ENCODE measurements at places on chromosomes 7 and 10.

GRCh38 chr7:45196374-45196773, 38.8 kb downstream of the RAMP3 start:
- DNase-seq: peak; percentile 41

DNA sequence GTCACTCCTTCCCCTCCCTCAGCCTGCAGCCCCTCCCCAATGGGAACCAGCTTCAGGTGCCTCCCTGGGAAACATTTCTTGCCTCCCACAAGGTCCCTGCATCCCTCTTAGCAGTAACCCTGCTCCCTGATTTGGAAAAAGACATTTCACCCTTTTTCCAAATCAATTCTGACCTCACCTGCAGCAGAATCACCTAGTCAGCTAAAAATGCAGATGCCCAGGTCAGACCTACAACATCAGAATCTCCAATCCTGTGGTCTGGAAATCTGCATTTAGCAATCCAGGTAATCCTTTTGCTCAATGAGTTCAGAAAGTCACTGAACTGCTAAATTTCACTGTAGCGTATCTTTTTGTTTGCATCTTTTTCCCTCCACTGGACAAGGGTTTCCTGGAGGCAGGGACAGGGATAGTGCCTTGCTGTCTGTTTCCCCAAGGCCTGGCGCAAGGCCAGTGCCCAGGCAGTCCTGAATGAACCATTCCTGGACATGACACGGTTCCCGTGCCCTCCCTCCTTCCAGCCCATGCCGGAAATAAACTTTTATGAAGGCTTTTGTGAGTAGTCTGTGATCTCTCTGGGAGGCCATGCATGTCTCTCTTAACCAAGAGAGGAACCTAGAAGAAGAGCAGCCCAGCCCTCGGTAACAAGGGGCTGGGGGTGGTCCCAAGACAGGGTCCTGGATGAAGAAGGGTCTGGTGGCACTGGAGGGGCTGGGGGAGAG, 44.0 kb downstream of the COL13A1 start:
- DNase-seq: no peak

DNA sequence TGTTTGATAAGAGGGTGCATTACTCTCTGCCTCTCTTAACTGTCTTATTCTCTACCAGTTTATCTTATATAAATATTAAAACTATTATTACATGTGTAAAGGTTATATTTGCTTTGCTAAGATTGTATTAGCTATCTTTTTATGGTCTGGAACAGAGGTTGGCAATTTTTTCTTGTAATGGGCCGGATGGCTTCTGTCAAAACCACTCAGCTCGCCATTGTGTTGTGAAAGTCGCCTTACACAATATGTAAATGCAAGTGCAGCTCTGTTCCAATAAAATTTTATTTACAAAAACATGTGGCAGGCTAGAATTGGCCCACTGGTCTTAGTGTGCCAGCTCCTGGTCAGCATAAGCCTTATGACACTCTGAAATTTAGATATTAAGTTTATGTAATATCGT, 185.8 kb downstream of the SDK1 start:
- no peak for DNase-seq

- DNase-seq: no peak
Observed at GRCh38 chr10:103658049-103658577, 164.6 kb downstream of the NEURL1 start.

GRCh38 chr7:37372750-37373149, 75.9 kb downstream of the ELMO1 start:
- DNase-seq: no peak

DNA sequence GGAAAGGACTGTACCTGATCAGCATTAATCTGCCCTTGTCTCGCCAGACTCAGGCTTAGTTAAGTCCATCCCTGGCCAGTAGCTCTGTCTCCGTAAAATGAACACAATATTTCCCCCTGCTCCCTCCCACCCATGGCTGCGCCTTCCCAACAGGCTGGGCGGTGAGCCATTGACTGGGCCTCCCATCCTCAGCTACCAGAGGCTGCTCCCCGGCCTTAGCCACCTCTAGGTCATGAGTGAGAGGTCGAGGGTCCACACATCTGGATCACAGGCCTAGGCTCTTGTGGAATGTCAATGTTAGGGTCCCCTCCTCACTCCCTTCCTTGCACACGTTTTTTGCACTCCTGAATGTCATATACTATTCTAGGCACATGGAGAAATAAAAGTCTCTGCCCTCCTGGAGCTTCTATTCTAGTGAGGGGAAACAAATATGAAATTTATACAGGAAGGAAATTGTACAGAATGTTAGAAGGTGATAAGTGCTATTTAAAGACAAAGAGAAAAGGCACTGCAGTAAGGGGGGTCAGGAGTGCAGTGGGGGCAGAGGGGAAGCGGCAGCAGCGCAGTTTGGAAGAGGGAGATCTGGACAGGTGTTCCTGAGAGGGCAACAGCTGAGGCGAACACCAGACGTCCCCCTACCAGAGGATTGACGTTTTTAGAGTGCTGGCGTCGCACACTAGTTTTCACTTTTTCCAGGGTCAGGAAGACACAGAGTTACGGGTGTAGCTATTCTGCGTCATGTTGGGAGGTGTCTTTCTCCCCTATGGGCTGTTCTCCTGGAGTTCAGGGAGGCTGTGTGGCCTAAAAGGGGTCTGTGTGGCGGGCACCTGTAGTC, 17.2 kb upstream of the EIF5AL1 start:
- DNase-seq: no peak

- DNase-seq: no peak
Observed at GRCh38 chr7:28738412-28738811, 219.7 kb downstream of the TRIL start.

GRCh38 chr7:37309493-37309892, 139.2 kb downstream of the ELMO1 start:
- DNase-seq: no peak

DNA sequence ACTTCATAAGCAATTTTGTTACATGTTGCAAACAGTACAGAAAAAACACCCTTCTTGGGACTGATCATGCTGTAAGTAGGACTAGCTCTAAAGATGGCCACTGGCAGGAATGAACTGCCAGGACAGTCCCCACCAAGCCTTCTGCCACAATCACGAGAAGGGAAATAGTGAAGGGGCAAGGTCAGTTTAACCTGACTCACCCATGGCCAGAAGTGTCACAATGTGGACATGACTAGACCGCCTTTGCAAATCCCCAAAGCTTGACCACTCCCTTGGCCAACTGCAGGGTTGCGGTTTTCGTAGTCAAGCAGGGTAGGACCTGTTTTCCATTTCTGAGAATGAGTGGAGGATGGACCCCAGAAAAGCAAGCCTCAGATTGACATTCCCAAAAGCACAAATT, 19.4 kb upstream of the FRAT2 start:
- DNase-seq: no peak

GRCh38 chr10:26621243-26621888, 76.1 kb upstream of the PDSS1 start:
- no peak for DNase-seq

GRCh38 chr7:152344253-152344652, 91.5 kb downstream of the KMT2C start:
- no peak for DNase-seq

DNA sequence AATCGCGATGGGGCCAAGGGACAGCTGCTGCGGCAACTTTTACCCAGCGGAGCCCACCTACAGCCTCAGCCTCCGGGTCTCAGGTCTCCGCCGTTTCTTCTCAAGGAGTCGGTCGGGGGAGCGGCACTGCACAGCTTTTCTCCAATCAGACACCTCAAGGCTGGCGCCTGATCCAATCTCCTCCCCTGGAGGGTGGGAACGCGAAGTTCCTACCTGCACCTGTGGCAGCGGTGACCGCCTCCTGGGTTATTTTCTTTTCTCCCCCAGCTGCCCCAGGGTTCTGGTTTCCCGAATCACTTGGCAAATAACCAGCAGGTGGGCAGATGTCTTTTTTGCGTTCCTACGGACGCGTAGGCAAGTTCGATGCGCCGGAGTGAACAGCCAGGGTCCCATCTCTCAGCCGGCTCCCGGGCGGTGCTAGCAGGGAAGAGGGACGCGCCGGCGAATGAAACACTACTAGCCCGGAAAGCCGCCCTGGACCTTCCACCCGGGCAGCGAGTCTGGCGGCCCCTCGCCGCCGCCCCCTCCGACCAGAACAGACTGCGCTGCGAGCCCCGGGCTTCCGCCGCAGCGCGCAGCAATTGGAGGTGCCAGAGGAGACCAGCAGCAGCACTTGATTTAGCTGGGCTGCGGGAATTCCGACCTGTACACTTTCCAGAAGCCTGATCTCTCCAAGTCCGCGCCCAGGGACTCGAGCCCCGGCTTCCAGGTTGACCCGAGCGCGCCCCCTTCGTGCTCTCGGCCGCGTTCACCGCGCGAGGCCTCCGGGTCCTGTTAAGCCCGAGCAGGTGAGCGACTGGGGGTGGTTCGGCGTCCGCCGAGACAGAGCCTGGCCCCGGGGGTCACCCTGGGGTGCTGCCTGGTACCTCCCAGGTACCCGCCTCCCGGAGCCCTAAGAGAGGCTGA, at the start of gene PRR15:
Gene PRR15, plus strand, starts transcription at position 246 of the 906 bp plus-strand sequence. CDS start 2,495 bp downstream, outside the sequence.
- no peak for DNase-seq

GRCh38 chr7:85018498-85018897, 168.4 kb downstream of the SEMA3D start:
- DNase-seq: no peak

GRCh38 chr10:96238646-96239623, 32.4 kb downstream of the BLNK start:
- DNase-seq: no peak

GRCh38 chr10:68955355-68955831, 577 bp upstream of the DDX21 start:
- DNase-seq: peak; percentile 16

- DNase-seq: no peak
Observed at GRCh38 chr7:157819455-157819807, 482.6 kb downstream of the DNAJB6 start.

DNA sequence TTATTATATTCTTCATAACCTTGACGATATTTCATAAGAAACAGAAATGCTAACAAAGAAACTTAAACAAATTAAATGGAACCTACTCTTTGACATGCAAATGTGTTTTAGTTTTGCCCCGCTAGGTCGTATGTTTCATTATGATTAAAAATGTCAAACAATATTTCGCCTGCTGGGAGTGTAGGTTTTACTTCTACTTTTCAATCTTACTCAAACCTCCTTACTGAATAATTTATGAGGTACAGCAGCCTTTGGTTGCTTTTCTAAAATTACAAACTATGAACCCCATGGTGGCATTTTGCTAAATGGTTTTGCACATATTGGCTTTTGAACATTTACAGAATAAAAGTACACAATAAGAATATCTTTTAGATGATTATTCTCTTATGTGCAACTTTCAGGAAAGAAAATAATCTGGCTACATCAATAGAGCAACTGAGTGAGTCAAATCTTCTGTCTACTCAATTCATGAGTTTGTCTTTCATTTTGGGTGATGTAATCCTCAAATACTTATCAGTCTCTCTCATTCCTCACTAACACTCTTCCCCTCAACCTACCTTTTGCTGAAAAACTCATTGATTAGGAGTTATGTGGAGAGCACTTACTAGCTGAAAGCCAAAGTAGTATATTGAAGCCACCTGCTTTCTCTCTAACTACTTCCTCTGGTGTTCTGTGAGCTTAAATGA, 1226.4 kb downstream of the XPNPEP1 start:
- DNase-seq: no peak

DNA sequence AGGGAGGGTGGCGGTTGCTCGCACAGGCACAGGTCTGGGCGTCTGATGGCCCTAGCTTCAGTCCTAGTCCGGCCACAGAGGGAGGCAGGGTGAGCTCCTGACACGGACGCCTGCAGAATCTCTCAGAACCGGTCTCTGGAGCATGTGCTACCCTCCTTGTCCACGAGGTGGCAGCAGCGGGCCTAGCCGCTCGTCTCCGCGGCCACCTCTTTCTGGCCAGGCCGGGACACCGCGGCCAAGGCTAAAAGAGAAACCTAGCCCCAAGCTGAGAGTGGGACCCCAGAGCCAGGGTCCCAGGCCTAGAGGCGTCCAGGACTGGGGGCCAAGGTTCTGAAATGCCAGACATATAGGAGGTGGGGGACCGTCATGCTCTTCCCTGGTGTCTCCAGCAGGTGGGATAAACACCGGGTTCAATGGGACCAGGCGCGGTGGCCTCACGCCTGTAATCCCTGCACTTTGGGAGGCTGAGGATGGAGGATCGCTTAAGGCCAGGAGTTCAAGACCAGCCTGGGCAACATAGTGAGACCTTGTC, 3.2 kb upstream of the LAT2 start:
- peak; percentile 74 for DNase-seq

GRCh38 chr7:4434306-4434705, 247.8 kb upstream of the FOXK1 start:
- no peak for DNase-seq
